Bladder microvascular endothelial cell (primary cell): ENCODE measurements at places on chromosomes 3 and 15. TPM values are rescaled to one million over a fixed set of nuclear protein-coding genes. Genes with fewer than 3 reads are reported as not detected.

Gene TMEM42
- total RNA-seq, result 9.4 and 10.4 TPM in 2 replicates

Gene GNAT1
- total RNA-seq, result not detected in 2 replicates

Gene SMCO1
- total RNA-seq, result not detected in 2 replicates

Gene SUCLG2
- 37.6 and 46.3 TPM in 2 replicates for total RNA-seq
